ENCODE measurements at places on chromosomes 6 and 20. TPM values are rescaled to one million over a fixed set of nuclear protein-coding genes. Genes with fewer than 3 reads are reported as not detected.

GRCh38 chr20:59730722-59731121, 126.4 kb downstream of the PHACTR3 start:
- DNase-seq = no peak

- no peak for DNase-seq
Measured at GRCh38 chr20:37745553-37745952, 51.7 kb downstream of the CTNNBL1 start.

- no peak for DNase-seq
Measured at GRCh38 chr6:119482850-119483285, 133.3 kb upstream of the MAN1A1 start.

DNA sequence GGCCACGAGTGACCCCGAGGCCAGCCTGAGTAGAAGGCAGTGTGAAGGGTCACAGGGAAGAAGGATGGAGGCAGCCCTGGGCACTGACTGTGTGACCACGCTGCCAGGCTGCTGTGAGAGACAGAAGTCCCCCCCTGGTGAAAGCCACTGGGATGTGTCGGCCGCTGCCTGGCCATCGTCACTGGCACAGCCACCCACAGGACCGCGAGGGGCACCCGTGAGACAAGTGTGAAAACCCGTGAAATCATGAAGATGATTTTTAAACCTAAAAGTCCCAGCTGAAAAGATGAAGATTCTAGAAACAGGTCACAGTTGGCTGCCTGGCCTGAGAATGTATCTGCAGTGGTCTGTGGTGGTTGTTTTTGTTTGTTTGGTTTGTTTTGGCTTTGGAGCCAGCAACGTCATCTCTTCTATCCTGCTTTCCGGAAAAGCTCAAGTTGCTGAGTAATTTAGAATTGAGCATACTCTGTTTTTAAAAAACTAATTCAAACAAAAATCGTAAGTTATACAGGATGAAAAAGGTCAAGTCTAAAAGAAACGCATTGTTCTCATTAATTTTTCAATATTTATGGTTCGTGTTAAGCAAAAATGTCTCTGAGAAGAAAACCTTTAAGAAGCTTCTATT, 94.7 kb downstream of the HUS1B start:
- DNase-seq = no peak

DNA sequence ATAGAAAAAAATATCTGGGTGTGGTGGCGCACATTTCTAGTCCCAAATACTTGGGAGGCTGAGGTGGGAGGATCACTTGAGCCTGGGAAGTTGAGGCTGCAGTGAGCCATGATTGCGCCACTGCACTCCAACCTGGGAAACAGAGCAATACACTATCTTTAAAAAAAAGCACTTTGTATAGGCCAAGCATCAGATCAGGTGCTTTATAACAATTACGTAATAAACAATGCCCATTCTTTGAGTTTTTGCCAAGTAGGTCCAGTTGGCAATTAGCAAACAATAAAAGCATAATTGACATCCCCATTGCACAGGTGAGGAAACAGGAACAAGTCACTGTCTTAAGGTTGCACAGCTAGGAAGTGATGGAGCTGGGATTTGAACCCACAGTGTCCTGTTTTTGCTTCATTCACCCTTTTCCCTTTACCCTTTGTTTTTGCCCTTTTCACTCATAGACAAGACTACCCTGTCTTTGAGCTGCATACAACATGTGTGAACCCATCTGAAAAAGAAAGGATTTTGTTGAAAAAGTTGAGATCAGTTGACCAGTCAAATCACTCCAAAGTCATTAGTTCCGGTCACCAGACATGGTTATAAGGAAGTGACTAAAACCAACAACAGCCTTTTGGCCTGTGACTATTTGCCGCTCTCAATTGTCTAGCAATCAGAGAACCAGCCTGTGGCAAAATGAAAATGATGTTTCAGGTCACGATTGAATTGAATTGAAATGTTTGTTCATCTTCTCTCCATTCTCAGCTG, 303.6 kb downstream of the TFAP2C start:
- DNase-seq = no peak

DNA sequence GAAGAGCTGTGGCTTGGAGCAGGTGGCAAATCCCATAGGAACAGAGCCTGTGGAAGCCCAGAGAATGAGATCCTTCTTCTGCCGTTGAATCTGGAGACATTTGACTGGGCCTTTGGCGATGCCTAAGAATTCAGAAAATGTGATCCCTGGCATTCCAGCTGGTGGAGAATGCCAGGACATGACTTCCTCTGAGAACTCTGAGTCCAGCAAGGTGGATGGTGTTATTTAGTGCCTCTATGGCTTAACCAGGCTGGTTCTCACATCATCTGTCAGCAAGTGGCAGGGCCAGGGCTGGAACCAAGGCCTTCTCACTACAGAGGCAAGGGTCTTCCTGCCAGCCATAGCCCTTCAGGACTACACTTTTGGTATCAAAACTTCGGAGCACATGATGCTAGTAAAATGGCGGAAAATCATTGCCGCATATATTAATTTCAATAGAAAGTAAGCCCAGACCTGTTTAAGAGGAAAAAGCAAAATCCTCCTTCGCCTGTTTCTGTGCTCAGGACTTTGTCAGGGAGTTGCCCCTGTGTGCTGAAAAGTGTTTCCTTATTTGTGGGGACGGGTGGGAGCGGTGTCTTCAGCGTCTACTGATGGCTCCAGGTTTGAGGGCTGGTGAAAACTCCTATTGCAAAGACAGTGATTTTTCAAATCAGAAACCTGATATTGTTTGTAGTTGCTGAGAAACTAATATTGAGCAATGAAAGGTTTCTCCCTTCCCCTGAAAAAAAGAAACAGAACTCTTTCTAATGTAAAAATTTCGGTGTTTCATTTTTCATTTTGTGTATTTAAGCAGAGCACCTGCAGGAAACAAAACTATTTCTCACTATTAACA, 23.9 kb downstream of the DUSP22 start:
- no peak for DNase-seq

DNA sequence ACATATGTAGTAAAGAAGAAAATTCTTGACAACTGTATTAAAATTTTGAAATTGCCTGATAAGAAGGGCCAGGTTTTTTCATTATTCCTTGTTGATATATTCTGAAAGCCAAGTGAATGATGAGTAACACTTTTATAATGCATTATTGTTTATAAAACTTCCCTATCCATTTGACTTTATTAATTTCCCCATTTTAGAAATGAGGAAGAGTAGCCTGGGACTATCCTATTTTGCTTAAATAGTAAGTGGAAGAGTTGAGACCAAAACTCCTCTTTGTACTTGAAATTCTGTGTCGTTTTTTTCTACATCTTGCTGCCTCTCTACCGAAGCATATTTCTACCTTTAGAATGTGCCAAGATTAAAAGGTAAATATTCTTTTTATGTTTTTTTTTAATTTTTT, 39.7 kb downstream of the TRMT11 start:
- no peak for DNase-seq

DNA sequence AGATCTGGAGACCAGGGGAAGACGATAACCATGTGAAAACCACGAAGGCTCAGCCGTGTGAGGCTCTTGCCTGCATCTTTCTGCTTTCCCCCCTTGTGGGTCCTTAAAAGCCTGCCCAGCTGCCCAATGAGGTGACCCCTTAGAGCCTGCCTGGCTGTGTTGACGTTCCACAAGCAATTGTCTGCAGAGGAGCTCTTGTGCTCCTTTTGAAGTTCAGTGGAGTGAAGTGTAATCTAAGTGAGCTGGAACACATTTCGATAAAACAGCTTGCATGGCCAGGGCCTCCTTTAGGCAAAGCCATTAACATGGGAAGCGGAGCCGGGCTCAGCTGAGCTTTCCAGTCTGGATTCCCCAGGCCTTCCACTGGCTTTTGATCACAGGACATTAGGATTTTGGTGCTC, 27.3 kb upstream of the TCP11 start:
- DNase-seq = no peak

GRCh38 chr6:20542927-20543602, 8.8 kb downstream of the CDKAL1 start:
- DNase-seq = peak; percentile 92

- DNase-seq = peak; percentile 71
Measured at GRCh38 chr20:41078329-41078728, 49.7 kb downstream of the TOP1 start.

GRCh38 chr6:11324453-11325015, 92.1 kb upstream of the NEDD9 start:
- DNase-seq = no peak

- peak; percentile 55 for DNase-seq
Measured at GRCh38 chr6:23446469-23446967, 679.5 kb upstream of the NRSN1 start.

DNA sequence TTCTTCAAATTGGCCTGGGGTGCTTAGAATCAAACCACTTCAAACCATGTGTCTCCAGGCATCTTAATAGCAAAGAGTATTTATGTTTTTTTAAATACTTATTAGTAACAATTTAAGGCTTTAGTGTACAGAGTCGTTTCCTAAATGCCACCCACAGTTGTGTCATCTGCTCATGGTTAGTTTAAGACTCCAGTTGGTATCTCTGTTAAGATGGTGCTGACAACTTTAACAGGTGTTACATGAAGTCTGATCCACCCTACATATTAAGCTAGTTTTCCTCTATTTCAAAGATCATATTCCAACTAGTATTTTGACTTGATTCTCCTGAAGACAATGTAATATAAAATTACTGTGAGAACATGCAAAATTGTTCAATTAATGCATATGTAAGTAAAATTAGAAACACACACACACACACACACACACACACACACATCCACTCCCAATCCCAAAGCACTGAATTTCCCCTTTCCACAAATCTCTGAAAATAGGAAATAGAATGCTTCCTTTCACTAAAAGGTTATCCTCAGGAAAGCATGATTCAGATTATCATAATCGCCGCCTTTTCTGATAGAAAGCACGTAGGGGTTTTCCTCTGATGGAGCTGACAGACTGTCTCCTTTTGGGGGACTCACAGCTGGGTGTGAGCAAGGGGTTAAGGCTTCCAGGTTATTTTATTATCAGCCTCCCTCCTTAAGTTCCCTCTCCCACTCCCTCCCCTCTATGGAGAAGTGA, 10.5 kb downstream of the CNKSR3 start:
- peak; percentile 87 for DNase-seq

DNA sequence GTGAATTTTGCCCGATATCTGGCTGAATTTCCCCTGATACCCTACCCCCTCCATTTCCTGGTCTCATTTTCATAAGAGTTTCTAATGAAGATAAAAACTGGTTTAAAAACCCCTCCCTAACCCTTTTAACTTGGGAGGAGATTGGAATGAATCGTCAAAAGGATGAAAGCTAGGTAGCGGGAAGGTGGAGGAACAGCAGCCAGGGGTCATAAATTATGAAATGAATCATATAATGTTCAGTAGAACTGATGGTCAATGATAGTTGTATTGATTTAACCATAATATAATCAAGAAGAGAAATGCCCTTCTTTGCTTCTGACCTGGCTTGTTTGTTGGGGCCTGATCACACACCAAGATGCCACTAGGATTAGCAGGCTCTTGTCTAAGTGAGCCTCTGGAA, 38.5 kb upstream of the SGK1 start:
- no peak for DNase-seq

GRCh38 chr20:9015984-9016324, 52.9 kb upstream of the PLCB4 start:
- no peak for DNase-seq

DNA sequence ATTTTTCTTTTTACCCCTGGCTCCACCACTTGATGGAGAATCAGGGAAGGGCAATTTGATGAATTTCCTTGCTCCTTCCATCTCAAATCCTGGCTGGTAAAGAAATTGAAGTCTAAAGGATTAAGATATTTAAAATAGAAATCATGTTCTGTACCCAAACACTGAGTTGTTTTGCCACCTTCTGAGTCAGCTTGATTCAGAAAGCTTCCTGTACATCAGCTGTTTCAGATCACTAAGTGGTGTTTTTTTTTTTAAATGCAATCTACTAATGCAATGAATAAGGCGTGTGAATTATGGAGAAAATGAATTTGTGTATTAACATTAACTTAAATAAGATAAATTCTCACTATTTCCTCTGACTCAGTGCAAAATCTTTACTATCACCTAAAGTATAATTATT, 11.5 kb upstream of the POPDC3 start:
- DNase-seq = peak; percentile 60

DNA sequence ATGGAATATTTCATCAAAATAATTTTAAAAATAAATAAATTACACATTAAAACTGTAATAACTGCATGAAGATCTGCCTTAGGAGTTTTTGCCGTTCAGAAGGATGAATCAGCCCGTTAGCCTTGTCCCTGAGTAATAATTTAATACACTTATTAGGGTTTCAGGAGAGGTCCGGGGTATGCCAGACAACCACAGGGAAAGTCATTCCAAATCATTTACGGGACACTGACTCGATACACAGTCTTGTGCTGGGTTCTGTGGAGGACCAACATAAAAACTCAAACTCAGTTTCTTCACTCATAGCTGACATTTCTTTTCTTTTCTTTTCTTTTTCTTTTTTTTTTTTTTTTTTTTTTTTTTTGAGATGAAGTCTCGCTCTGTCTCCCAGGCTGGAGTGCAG, 735 bp upstream of the LY6G6F start:
- no peak for DNase-seq

DNA sequence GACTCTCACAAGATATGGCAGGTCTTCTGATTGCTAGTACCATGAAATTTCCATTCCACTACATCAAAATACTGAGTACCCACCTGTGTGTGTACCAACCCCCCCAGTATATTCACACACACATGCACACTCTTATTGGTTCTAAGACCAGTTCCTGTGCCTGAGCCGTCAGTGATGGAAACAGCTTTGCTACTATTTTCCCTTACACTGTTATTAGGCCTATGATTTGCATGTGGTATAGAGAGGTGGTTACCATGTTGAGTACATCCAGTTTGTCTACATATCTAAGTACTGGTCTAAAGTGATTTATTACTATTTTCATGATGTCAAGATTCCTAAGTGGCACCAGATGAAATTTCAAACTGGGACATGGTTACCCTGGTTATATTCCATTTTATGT, 459.9 kb downstream of the BCKDHB start:
- DNase-seq = no peak

DNA sequence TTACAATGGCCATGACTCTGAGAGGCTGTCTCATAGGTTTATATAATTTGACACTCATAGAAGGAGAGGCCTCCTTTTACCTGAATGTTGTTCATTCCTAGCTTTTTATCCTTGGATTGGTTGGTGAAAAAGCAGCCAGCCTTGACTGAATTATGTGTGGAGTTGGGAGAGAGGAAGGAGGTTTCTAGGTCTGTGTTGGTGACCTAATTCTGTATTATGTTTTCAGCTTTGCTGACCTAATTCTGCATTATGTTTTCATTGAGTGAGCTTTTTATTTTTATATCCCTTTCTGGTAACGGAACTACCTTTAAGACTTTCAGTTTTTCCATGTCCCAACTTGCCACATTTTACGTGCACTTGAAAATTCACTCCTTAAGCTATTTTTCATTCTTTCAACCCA, 59.1 kb upstream of the RNF144B start:
- DNase-seq = no peak

DNA sequence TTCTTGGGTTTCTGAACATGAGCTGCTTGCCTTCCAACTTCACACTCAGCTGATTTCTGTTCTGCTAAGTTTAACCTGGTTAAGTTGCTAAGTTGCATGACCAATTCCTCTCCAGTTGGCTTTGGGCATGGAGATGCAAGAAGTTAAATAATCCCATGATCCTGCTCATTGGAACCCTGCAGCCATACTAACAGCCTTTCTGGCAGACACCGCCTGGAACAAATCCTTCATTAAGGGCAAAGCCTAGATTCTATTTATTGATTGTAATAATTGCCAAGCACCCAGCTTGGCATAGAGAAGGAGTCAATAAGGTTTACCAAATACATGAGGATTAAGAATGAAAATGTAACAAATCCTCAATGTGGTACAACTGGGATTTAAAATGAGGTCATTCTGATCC, 742.4 kb upstream of the CHD6 start:
- DNase-seq = no peak

ULBP2 gene
- 1.4 TPM for total RNA-seq

HSPA1A gene
- total RNA-seq = 81.8 TPM

ZNF133 gene
- 10.9 TPM for total RNA-seq

MUCL3 gene
- not detected for total RNA-seq

SCRT2 gene
- not detected for total RNA-seq

LTB gene
- total RNA-seq = 6.4 TPM

EYA2 gene
- total RNA-seq = not detected

All from dermis microvascular lymphatic vessel endothelial cell (primary cell).